Dorsolateral prefrontal cortex (tissue), 122 donors: ENCODE measurements at places on chromosomes 7 and 10.

DNA sequence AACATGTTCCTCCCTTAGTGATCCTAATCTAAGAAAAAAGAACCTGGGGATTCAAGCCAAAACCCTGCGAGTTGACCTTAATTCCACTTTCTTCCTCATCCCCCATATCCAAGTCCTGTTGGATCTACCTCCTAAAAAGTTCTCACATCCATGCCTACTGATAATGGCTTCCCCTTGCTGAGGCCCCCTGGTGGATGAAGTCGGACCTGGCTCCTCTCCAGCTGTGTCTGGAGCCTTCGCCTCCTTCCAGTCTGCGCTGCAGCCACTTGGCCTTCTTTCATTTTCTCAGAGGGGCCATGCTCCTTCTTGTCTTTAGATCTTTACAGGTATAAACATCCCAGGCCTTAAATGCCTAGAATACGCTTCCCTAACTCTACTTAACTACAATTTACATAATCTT is 8.1 kb downstream of the PDE1C start:
- DNase-seq: no peak

DNA sequence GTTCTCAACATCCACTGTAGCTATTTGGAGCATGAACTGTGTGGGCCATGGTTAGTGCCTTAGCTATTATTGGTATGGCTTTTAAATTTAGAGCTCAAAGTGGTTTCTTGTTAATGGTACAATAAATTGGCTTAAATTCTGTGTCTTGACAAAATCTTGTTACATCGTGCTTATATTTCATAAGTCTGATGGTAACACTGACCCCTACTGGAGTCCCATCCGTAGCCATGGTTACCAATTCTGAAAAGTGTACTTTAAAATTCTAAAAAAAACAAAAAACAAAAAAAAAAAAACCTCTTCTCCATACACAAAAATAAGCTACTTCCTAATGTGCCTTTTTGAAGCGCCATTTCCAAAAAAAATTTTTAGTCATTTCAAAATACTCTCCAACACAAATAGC is 6.4 kb upstream of the RPP30 start:
- no peak for DNase-seq

- no peak for DNase-seq
These were observed 676.3 kb upstream of the STEAP1 start for GRCh38 chr7:89477991-89478390.

- no peak for DNase-seq
These were observed 1.3 kb downstream of the PRSS2 start for GRCh38 chr7:142772051-142772450.

GRCh38 chr7:108103558-108104298 is 26.4 kb downstream of the LAMB4 start:
- DNase-seq: no peak

DNA sequence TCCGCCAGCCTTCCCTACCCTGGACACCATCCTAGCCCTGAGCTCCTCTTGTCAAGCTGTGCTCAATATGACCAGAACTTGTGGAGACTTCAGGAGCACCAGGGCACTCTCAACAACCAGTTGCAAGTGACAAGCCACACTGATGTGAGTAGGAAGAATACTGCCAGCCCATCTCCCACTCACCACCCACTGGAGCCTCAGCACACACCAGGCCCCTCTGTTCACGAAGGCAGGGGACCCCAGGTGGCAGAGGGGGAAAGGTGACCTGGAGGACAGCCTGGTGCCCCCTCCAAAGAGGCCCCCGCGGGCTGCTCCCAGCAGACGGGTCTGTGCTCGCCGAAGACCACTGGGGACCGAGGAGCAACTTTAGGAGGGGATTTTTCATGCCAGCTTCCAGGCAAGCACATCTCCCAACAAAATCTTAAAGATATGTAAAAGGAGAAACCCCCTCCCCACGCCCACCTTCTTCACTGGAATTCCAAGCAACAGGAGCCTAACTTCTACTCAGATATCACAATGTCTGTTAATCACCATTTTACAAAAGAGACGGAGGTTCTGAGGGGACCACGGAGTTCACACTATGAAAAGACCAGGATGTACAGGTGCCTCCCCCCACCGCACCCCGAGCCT is 1.0 kb downstream of the MMD2 start:
- no peak for DNase-seq

GRCh38 chr10:85936161-85936560 is 430.4 kb downstream of the GRID1 start:
- no peak for DNase-seq

DNA sequence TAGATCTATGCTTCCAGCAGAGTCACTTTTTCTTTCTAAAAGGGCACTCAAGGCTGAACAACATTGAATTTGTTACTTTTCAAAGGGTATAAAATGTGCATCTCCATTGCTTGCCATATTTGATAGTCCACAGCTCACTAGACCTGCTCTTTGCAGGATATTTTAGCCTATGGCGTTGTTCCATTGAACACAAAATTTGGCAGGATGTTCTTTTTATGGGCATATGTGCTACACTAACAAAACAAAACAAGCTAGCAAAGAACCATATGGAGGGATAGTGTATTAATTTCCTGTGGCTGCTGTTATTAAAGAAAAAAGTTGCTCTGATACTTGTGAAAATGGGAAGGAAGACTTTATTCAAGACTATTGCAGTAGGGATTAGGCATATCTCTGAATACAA is 828.7 kb downstream of the TYW1 start:
- no peak for DNase-seq

- DNase-seq: no peak
These were observed 93.1 kb downstream of the STRA8 start for GRCh38 chr7:135326636-135327280.

DNA sequence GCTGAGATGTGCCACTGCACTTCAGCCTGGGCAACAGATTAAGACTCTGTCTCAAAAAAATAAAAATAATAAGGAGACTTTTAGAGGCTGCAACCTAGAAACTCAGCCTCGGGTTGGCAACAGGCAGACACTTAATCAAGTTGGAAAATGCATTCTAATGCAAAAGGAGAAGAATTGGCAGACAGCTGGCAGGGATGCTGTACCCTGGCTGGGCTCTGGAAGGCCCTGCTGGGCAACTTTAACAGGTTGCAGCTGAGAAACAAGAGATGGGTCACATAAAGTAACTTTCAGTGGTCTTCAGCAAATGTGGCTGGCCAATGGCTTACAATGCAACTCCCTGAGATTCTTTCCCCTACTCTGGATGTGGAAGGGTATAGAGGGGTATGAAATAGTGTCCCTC is 1225.7 kb downstream of the TYW1 start:
- DNase-seq: no peak

DNA sequence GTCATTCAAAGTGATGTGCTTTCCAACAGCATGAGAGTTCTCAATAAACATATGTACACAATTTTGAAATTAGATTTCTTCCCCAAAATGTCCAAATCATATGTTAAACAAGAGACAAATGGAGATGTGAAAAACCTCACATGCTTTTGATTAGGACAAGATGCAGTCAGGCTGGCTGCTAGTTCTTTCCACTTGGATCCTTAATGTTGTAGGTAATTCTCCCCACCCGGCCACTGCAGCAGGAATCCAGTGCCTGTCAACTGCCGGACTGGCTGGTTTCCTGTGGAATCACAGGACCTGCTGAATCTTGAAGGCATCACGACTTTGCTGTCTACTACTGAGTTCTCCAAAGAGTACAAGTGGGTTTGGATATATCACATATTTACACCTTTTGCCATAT is 138.6 kb upstream of the AKR1E2 start:
- DNase-seq: no peak

- DNase-seq: no peak
These were observed 346.5 kb downstream of the GRID1 start for GRCh38 chr10:86020134-86020533.
